ENCODE measurements at places on chromosomes 7 and 10.

GRCh38 chr7:75958802-75959543, 35.4 kb downstream of the TMEM120A start:
- no peak for DNase-seq

- no peak for DNase-seq
Measured at GRCh38 chr7:155263581-155264143, 34.0 kb upstream of the INSIG1 start.

DNA sequence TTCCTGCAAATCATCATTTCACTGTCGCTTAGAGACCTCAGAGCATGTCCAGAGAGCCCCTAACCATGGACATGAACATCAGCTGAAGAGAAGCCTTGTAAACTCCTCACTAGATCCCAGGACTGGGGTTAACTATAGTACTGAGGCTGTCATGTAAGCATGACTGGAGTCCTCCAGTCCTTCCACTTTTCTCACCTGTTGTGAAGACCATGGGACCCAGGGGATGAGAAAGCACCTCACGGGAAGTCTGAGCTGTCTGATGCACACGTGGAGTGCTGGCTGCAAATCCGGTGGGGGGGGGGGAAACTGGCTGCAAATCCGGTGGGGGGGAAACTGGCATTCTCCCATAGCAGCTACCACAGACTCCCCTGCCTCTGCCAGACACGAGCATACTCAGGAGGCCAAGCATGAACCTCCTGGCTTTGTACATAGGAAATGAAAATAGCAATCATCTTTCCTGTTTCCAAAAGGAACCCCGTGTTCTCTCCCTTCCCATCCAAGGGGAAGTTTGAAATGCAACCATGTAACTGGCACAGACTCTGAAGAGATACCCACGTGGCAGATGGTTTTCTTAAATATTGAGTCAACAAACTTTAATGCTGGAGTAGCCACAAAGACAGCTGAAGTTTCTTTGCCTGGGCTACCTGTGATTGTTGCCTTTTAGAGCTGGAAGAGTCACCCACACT, 261.4 kb downstream of the ZMYND11 start:
- no peak for DNase-seq

GRCh38 chr7:158320328-158320727, 267.3 kb downstream of the PTPRN2 start:
- no peak for DNase-seq

GRCh38 chr7:23315366-23315765, 16.2 kb downstream of the MALSU1 start:
- no peak for DNase-seq

DNA sequence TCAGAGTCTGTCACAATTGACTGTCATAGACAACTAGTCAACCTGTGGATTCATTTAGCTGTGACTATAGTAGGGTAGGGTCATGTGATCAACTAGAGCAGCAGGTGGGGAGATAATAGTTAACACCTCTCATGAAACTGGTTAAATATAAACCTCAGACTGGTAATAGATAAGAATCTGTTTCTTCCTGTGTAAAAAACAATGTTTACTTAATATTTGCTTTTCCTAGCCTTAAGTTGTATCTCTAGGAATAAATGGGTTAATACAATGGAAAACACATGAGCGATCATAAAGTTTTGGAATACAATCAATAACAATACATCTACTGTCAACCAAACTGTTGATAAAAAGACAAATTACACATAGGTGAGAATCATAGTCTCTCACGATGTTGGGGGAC, 43.4 kb upstream of the ITGB8 start:
- DNase-seq: no peak

DNA sequence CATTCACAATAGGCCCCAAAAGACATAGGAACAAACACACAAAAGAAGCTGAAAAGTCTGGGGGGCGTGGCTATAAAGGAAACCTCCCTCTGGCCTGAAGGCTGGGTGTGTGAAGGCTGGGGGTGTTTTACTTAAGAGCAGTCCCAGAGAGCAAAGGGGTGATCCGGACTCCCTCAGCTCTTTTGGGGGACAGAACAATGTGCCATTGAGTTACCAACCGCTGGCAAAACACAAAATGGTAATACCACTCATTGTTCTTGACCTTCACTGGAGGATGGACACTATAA, 189.0 kb downstream of the COBL start:
- no peak for DNase-seq

DNA sequence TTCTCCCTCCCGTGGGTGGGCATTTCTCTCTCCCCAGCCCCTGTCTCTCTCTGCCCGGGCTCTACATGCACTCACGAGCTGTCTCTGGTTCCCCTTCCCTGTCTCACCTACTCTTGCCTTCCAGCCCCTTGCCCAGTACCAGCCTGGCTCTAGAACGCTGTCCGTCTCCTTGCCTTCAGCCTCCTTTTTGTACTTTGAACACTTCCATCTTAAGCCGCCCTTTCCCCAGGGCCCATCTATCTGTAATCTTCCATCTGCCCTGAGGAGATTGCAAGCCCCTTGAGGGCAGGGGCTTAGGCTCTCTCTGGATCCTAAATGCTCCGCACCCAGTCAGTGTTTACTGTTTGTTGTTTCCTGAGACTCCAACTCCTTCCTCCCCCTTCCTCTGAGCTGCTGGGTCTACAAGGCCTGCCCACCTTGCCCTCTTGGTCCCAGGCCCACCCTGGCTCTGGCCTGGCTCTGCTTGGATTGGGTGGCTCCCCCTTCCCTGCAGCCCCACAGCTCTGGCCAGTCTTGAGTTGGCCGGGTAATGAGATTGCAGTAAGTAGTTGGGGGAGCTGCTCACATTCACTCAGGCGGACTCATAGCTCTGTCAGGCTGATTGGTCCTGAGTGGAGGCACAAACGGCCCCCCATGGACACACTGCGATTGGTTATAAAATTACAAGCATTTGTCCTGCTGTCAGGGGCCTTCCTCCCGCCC, 28.3 kb downstream of the POLL start:
- no peak for DNase-seq

DNA sequence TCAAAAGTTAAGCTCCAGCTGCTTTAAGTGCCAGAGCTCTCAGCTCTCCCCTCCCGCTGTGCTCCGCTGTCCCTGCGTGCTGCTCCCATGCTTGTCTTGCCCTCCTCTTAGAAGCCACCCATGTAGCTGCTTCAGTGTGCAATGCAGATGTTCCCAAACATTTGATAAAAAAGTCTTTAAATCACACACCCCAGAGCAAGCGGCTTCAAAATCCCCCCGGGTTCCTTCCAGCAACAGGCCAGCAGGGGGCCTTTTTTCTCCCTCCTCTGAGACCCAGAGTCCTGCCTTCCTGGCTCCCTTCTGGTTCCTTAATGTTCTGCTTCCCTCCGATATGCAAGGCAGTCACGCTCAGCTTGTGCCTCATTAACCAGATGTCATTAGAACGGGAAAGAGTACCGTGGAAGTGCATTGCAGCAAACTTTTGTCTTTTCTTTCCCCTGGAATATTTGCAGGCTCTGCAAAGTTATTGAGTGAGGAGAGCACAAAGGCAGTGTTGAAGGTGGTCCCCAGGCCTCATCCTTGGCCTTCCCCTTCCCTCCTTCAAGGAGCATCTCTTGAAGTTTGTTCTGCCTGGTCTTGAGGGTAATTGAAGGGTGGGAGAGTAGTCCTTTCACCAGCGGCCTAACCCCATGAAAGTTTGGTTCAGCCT, 25.5 kb downstream of the LDB3 start:
- peak; percentile 17 for DNase-seq

GRCh38 chr10:29585488-29585976, 49.2 kb downstream of the SVIL start:
- DNase-seq: no peak

DNA sequence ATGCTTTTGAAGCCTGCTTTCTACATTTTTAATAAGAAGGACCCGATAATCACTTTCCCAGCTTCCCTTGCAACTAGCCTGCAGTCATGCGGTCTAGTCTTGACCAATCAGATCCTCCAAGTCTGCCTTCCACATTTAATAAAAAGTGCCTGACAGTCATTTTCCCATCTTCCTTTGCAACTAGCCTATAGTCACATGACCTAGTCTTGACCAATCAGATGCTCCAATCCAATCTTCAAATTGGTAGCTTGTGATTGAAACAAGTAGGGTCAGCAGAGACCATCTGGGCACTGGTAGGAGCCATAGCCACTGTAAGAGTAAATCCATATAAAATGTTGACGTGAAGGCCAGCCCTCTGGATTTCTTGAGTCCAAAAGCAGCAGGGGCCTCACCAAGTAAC, 80.0 kb downstream of the NPTX2 start:
- DNase-seq: no peak

DNA sequence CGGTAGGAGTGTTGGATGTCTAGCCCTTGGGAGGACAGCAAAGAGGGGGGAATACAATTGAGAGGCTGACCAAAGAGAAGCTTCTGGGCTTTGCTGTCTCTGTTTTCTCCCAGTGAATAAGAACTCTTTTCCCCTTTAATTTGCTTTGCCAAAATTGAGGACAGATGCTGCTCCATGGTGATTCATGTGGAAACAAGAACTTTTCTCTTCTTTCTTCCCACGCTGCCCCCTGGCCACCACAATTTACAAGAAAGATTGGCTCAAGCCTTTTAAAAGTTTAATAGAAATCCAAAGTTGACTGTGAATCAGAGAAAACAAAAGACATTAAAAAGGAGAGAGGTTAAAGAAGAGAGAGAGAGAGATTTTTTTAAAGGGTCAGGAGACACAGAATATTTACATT, 49.0 kb downstream of the PRR15 start:
- DNase-seq: no peak

GRCh38 chr10:33571616-33572015, 237.1 kb upstream of the NRP1 start:
- no peak for DNase-seq

GRCh38 chr7:77800158-77800557, 1.6 kb downstream of the PHTF2 start:
- no peak for DNase-seq

- DNase-seq: no peak
Measured at GRCh38 chr10:130545697-130546096, 409.5 kb downstream of the GLRX3 start.

DNA sequence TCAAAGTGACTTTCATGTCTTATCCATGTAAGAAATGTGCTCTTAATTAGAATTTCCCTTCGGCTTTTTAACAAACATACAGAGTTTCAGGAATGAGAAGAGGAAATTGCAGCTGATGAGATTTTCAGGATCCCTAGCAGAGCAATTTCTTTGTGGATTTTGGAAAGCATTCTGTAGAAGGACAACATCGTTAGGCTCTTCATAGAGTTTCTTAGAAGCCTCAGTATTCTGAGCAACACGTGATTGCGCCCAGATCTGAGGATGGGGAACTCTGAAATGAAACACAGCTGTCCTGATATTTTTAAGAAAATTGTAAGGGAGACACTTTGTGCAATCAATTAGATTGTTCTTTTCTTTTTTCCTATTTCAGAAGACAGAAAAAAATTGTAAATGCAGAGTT, 85.8 kb downstream of the LHFPL3 start:
- no peak for DNase-seq

DNA sequence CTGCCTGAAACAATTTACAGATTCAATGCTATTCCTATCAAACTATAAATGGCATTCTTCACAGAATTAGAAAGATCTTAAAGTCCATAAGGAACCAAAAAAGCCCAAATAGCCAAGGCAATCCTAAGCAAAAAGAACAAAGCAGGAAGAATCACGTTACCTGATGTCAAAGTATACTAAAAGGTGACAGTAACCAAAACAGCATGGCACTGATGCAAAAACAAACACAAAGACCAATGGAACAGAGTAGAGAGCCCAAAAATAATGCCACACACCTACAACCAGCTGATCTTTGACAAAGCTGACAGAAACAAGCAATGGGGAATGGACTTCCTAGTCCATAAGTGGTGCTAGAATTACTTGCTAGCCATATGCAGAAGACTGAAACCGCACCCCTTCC, 166.0 kb downstream of the KMT2E start:
- DNase-seq: no peak

- no peak for DNase-seq
Measured at GRCh38 chr10:102997998-102998397, 79.9 kb downstream of the CNNM2 start.

DNA sequence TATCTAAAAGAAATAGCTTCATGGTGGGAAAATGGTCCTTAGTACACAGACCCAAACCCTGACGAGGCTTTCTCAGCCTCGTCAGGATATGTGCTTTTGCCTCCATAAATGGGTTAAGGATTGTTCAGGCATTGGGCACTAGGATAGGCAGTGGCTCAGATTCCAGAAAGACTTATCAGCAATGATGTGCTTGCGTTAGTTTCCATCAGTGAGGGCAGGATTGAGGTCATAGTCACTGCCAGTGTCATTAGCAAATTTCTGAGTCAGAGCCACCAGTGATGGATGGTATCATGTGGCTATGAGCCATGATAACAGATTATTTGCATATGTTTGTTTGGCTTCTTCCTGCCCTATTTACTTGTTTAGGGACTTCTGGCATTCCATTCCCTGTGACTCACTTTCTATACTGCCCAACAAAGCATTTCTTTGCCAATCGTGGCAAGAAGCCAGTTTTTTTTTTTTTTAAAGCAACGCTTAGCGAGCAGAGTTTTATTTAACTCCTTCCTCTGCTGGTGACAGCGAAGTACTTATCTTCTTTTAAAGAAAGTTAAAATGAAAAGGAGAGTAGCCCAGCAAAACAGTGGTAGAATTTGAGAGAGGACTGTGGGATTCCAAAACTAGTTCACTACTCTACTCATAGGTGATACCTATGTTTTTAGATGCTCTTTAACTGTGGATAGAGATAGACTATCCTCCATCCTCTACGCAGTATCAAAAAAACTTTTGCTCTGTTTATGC, 44.4 kb downstream of the MYPN start:
- peak; percentile 9 for DNase-seq

DNA sequence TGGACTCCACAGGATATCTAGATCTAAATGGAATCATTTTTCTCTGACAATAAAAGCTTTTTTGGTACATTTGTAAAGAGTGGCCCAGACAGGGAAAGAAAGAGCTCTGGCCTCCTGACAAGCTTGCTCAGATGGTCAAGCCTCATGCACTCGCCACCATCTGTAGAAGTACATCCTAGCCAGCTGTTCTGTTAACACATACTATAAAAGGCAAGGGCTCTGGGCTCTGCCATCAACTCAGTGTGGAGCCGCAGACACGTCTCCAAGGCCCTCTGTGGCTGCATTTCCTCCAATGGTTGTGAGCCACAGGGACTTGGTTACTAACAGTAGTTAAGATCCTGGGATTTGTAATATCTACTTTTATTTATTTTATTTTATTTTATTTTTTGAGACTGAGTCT, 70.8 kb upstream of the KDM7A start:
- DNase-seq: no peak

- no peak for DNase-seq
Measured at GRCh38 chr7:16455591-16455990, 9.9 kb downstream of the SOSTDC1 start.

GRCh38 chr10:759898-760477, 70.5 kb upstream of the DIP2C start:
- DNase-seq: no peak
